Anterior cingulate cortex (tissue), 58 donors: ENCODE measurements at places on chromosomes 2 and 18.

- DNase-seq: no peak
Observed at GRCh38 chr2:88054782-88055370, 707 bp downstream of the KRCC1 start.

- DNase-seq: no peak
Observed at GRCh38 chr2:165847001-165847400, 53.0 kb upstream of the GALNT3 start.

DNA sequence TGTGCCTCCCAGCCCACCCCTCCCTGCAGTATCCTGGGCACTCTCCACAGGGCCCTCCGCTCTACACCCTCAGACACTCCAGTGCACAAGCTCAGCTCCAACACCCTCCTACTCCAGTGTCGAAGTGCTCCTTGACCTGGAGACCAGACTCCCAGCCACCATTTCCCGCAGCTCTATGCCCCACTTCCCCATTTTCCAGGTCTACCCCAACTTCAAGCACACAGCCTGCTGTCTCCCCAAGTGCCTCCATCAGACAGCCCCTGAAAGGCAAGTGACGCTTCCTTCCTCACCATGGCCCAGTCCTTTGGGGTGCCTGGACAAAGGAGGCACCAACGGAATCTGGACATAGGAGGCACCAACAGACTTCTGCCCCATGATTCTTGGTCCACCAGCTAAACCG is 7.2 kb downstream of the PASK start:
- DNase-seq: no peak

DNA sequence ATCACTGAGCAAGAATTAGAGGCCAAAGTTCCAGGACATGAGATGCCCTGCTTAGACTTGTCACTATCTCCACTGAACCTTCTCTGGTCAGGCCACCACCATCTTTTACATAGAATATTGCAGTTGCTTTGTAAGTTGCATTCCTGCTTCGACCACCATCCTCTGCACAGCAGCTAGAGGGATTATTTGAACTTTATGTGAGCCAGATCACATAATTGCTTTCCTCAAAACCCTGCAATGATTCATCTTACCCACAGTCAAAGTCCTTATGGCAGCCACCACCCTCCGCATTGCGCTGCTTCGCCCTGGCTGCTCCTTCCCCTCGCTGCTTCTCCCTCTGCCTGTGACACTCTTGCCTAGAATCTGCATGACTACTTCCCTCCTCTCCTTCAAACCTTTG is 111.3 kb downstream of the EML6 start:
- no peak for DNase-seq

GRCh38 chr2:18304849-18305248 is 255.6 kb downstream of the RDH14 start:
- DNase-seq: no peak

- DNase-seq: no peak
Observed at GRCh38 chr2:88845772-88846661, 154.5 kb downstream of the RPIA start.

DNA sequence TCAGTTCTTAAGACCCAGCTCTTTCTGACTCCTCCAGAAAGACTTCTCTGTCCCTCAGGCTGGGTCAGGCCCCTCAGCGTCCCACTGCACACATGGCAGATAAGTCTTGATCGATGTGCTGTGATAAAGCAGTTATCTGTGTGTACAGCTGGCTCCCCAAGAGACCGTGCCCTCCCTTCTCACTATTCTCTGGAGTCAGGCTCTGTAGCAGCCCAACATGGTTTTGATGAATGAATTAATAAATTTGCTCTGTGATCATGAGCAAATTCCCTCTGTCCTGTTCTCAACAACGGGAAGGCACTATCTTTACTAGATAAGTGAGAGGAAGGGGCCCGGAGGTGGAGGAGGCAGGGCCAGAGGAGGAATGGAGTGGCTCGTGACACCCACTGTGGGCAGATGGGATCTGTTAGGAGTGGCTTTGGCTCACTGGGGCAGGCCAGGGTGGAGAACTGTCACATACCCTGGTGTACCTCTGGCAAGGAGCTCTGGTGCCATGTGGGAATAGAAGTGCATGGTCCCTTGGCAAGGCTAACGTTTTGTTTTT is 48.3 kb downstream of the ZFP36L2 start:
- DNase-seq: no peak

- DNase-seq: no peak
Observed at GRCh38 chr2:168801961-168802858, at the start of gene NOSTRIN. Gene NOSTRIN (plus strand): TSS chr2:168802637. CDS start chr2:168802647, 10 bp downstream.

DNA sequence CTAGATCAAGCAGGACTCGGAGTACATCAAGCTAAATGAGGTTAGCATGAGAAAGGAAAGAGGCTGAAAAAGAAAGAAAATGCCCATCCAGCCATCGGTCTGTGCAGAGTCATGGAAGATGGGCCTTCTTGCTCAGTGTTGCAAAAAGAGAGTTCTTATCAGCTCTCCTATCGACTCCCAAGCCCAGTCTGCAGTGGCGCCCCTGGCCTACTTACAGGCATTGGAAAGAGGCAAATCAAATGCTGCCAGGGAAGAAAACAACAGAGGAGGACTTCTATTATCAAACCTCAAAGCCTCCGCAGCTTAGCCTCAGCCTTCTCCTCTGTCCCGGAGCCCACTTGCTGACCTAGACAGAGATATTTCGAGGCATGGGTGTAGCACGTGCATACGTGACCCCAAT is 66.0 kb downstream of the CDH2 start:
- DNase-seq: no peak

DNA sequence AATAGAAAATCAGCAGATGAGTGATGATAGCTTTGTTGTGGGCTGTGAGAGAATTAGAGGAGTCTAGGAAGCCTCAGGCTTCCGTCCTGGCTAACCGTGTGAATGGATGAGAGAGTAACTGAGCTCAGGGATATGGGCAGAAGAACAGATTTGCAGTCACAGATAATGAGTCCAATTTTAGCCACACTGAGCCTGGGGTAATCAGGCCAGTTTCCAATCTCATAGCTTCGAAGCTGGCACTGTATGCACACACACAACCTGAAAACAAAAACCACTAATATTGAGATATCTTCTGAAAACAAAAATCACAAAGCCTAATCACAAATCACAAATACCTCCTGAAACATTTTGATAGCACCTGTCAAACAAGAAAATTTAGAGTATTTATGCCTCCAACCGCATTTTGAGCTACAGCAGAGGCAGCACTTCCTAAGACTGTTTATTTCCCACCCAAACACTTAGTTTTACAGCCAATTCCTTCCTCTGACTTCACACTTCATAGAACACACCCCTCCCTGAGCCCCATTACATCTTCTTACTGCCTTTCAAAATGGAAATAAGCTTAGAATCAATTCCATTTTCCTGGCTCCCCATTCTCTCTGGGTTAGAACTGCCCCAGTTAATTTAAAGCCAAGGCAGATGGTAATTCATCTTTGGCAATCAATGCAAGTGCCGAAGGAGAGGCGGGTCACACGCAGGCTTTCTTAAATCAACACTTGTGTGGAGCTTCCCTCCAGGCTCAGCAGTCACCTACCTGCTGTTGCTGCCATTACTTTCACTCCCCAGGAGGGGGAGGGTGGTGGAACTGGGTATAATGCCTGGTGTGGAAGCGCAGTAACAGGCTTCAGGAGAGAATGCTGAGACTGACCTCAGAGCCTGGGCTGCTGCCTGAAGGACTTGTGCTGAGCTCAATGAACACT is 18.9 kb downstream of the TTR start:
- DNase-seq: no peak

GRCh38 chr18:50104421-50104820 is 90.5 kb downstream of the MYO5B start:
- DNase-seq: no peak

DNA sequence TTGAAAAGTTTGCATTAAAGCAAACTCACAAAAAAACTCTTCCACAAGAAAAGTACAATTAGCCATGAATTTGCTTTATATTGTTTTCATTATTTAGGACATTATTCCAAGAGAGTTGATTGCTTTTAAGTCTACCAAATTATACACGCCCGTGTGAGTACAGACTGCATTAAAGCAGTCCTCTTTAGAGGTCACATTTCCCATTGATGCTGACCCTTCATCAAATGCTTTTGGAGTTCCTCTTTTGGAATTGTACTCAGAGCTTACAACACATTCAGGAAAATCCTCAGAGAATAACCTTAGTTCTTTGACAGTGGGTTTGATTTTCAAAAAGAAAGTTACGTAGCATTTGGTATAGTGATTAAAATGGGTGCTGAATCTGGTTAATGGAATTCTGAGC is 256.1 kb downstream of the CDH2 start:
- DNase-seq: no peak

- DNase-seq: no peak
Observed at GRCh38 chr18:50666536-50666935, 106.6 kb downstream of the MAPK4 start.

GRCh38 chr2:139048017-139048416 is 267.8 kb upstream of the NXPH2 start:
- no peak for DNase-seq

- DNase-seq: no peak
Observed at GRCh38 chr2:240994171-240994896, 4.1 kb upstream of the SNED1 start.

GRCh38 chr18:3985664-3986063 is 469.4 kb downstream of the DLGAP1 start:
- no peak for DNase-seq

GRCh38 chr18:75204732-75205513 is 4.0 kb downstream of the PTGR3 start:
- no peak for DNase-seq

GRCh38 chr18:36829362-36830157 is 633 bp downstream of the KIAA1328 start:
- DNase-seq: no peak

- DNase-seq: no peak
Observed at GRCh38 chr2:160405077-160405867, 88.3 kb downstream of the RBMS1 start.

GRCh38 chr2:120468136-120468535 is 122.2 kb downstream of the INHBB start:
- DNase-seq: no peak

DNA sequence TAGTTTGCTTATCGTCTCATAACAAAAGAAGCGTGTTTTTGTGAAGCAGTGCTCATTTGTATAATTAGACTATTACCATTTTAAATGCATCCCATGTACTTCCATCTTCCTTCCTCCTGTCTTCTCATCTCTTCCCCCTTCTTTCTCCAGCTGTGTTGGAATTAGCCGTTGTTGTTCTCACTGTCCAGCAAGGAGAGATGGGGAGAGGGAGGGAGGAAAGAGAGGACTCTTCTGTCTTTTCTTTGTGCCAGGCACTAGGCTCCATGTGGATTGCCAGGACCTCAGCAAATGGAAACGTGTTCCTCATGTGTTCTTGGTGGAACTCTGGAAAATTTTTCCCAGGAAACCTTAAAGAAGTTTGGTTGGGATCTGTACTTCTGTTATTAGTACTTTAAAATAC is 131.7 kb downstream of the PHLPP1 start:
- DNase-seq: no peak

- no peak for DNase-seq
Observed at GRCh38 chr2:29916571-29916970, 4.8 kb downstream of the ALK start.

DNA sequence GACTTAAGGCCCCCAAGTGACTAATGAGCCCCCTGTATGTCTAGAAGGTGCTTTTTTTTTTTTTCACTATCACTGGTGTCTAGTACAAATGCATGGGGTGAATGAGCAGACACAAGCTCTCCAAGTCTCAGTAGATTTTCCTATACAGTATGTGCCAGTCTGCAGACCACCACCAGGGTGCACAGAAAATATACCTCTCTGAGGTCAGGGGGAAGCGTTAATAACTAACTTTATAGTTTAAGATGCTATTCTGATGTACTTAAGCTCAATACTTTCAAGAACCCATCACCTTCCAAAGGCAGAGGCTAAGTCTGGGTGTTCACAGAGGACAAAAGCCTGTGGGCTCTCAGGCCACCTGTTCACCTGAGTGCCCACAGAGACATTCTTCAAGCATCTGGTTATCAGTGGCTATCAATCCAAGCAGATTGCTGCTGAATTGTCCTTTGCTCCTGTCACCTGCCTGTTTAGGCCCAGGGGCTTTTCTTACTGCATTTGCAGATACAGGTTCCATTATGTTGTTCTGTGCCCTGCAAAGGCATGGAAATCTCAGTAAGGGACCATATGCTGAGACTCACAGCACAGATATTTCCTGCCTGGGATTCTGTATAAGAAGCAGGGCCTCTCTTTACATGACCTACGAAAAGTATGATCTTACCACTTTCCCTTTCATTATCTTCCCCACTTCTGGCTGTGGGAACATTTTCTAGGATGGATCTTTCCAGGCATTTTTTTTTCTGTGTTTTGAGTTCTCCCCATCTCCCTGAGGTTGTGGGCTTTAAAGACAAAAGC is 534.6 kb downstream of the TNS1 start:
- DNase-seq: no peak

DNA sequence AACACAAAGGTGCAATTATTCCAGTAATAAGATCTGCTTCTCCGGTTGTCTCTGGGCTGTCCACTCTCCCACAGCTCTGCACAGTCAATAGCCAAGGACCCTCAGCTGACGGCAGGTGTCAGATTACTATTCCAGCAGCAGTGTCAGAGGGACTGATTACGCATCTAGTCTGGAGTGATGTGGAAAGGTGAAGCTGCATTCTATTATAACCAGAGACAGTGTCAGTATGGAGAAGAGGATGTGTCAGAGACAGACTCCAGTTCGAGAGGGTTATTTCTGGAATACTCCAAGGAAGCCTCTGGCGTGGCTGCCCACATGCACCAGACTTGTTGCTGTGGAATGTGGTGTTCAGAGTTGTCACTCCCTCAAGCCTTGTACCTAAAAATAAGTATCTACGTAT is 163.6 kb upstream of the TMEM200C start:
- DNase-seq: no peak

DNA sequence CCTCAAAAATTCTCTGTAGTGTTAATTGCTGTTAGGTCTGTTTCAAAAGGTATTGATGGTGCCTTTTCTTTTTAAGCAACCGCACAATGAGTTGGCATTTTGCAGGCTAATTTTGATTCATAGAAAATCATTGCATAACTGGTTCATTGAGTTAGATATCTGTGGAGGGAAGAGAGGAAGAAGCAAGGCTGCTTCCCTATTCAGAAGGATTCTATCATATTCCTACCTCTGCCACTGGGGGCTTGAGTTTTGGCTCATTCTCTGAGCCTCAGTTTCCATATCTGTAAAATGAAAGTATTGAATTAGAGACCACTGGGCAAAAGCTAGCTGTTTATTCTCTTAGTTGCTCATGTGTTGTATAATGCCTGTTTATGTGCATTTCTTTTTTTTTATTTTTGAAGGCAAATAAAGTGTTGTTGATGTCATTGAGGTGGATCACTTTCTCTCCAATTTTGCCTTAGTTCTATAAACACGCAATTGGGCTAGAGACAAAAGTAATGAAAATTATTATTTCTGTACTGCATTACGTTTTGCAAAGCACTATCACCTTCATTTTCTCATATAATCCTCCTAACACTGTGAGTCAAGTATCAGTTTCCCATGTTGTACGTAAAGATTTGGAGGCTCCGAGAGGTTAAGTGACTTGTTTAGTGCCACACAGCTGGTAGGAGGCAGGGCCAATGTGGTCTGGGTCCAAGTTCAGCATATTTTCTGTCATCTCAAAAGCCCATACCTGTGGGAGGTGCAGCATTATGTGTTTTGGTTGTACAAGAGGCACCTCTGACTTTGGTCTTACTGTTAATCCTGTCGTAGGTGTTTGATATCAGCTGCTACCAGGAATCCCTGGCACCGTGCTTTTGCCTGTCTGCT is 5.9 kb downstream of the TRIB2 start:
- no peak for DNase-seq

GRCh38 chr2:197184959-197185586 is 125.5 kb downstream of the ANKRD44 start:
- DNase-seq: no peak

GRCh38 chr2:39325966-39326365 is 82.2 kb upstream of the CDKL4 start:
- DNase-seq: no peak

- DNase-seq: no peak
Observed at GRCh38 chr2:128473175-128474035, 154.7 kb upstream of the HS6ST1 start.
